ENCODE measurements at places on chromosomes 13 and 19.

- no peak overlapping the region for H3K27ac ChIP-seq
- no peak overlapping the region for H3K4me3 ChIP-seq
- H3K4me1 ChIP-seq = no peaks in the 10 kb centered on the region
- H3K27me3 ChIP-seq = no peaks in the 10 kb centered on the region
These were observed 10.7 kb upstream of the CRTC1 start for GRCh38 chr19:18672606-18673337.

DNA sequence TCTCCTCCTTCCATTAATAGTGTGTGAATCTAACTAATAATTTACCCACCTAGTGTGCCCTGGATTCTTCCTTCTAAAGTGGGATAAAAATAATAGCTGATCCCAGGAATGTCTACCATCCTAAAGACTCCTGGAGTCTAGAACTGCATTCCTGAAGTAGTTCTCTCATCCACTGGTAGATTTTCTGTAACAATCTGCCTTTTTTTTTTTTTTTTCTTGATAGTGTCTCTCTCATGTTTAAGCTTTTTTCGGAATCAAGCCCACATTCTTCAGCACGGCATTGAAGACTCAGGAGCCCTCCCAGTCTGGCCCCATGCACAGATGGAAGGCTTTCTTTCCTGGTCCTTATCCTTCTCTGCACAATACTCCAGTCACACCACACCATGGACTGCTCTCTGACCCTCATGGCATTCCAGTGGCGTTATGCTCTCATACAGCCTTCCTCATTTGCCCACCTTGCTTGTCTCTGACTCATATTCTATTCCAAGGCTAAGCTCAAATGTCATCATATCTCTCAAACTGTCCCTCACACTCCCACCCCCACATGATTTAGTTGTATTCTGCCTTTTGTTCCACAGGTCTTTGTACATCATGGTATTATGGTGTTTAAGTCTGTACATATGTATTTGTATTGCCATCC, 68.7 kb upstream of the FRY start:
- peaks cover 7% of the 10 kb centered on the region for H3K27me3 ChIP-seq
- no peak overlapping the region for H3K27ac ChIP-seq
- no peaks in the 10 kb centered on the region for H3K4me1 ChIP-seq
- DNase-seq = no peak
- H3K4me3 ChIP-seq = no peak overlapping the region

DNA sequence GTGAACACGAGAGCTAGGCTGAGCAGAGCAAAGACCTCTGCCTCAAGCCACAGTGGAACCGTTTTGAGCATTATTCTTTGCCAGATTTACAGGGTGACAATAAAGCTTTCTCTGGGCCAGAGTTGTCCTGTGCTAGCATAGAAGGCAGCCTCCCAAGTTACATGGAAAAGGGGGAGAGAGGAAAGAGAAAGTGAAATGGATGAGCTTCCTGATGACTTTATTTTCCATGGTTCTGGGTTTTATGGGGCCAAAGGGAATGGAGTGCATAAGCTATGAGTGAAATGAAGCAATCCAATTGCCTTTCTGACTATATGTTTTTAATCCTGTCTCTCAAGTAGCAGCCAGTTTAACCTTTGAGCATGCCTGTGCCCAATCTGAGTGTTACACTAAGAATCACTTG, 428.4 kb downstream of the COG6 start:
- peaks cover 1% of the 10 kb centered on the region for H3K4me1 ChIP-seq
- H3K27ac ChIP-seq = no peak overlapping the region
- peaks cover 2% of the 10 kb centered on the region for H3K36me3 ChIP-seq
- H3K4me3 ChIP-seq = no peak overlapping the region

GRCh38 chr13:44309794-44310757, 63.5 kb upstream of the SERP2 start:
- H3K27me3 ChIP-seq = peaks cover 6% of the 10 kb centered on the region
- no peak overlapping the region for H3K4me3 ChIP-seq
- peaks cover 12% of the 10 kb centered on the region for H3K4me1 ChIP-seq

- peaks cover 38% of the 10 kb centered on the region for H3K36me3 ChIP-seq
- DNase-seq = no peak
- no peaks in the 10 kb centered on the region for H3K4me1 ChIP-seq
- H3K27me3 ChIP-seq = no peaks in the 10 kb centered on the region
- no peak overlapping the region for H3K27ac ChIP-seq
These were observed 153.1 kb downstream of the RGCC start for GRCh38 chr13:41610404-41610803.

DNA sequence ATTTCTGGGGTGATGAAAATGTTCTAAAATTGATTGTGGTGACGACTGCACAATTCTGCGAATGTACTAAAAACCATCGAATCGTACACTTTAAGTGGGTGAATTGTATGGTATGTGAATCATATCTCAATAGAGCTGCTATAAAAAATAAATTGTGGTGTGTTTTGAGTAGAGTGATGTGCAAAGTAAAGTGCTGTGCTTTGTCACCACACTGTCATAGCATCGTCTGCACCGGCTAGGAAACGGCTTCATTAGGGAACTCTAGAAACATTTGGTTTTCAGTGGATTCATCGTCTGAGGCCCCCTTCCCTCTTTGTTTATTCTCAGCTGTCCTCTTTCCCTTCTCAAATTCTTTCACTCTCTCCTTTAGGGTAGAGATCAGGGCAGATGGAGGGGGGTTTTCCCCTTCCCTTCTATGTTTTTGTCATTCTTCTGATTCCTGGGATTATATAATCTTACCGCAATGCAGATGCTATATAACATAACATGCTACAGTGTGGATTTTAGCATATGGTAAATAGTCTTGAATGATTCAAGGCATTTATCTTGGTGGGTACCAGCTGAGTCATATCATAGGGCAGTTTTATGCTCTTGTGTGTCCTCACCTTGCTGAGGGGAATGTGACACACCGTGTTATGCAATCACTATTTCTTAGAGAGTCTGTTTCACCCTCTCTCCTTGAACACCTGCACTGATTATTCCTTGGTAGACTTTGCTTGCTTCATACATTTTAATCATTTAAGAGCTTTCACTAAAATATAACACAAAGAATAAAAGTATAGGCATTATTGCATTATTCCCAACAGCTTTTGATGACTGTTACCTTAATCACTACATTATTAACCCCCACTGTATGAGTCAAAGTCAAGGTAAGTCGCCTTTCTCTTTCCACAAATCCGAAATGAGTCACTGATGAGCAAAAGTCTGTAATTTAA, 239.4 kb downstream of the DCLK1 start:
- H3K4me3 ChIP-seq = no peak overlapping the region
- no peaks in the 10 kb centered on the region for H3K27me3 ChIP-seq
- no peaks in the 10 kb centered on the region for H3K36me3 ChIP-seq
- no peak overlapping the region for H3K27ac ChIP-seq

DNA sequence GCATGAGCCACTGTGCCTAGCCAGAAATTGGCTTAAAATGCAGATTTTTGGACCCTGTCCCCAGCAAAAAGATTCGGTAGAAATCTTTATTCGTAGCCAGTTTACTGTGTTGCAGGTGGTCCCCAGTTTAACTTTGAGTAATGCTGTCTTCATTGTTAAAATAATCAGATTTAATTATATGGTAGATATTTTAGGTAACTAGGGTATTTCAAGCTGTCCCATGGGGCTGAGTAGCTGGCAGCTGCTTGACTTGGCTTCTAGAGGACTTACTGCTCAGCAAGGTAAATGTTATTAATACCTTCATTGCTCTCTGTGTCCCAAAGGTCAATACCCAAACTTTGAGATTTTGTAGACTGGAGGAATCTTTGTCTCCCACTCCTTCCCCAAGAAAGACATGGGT, 21.1 kb downstream of the LSM14A start:
- DNase-seq = no peak
- peak overlapping the region; percentile 48 for H3K27ac ChIP-seq
- no peaks in the 10 kb centered on the region for H3K27me3 ChIP-seq

- DNase-seq = no peak
- H3K27ac ChIP-seq = no peak overlapping the region
- peaks cover 32% of the 10 kb centered on the region for H3K4me1 ChIP-seq
- no peak overlapping the region for H3K4me3 ChIP-seq
These were observed 2.4 kb downstream of the APLP1 start for GRCh38 chr19:35870798-35871197.

GRCh38 chr19:31470229-31470939, 121.1 kb upstream of the TSHZ3 start:
- no peak overlapping the region for H3K4me3 ChIP-seq
- H3K27ac ChIP-seq = no peak overlapping the region
- no peak for DNase-seq
- no peaks in the 10 kb centered on the region for H3K36me3 ChIP-seq
